ENCODE measurements at places on chromosomes 2 and 18.
A peak's percentile ranks its signal among the peaks of the same experiment; 100 is the strongest.

- no peak for DNase-seq
Observed at GRCh38 chr2:123164216-123164615, 860.9 kb upstream of the CNTNAP5 start.

GRCh38 chr18:12048010-12048826 is 45.4 kb upstream of the ANKRD62 start:
- DNase-seq: no peak

DNA sequence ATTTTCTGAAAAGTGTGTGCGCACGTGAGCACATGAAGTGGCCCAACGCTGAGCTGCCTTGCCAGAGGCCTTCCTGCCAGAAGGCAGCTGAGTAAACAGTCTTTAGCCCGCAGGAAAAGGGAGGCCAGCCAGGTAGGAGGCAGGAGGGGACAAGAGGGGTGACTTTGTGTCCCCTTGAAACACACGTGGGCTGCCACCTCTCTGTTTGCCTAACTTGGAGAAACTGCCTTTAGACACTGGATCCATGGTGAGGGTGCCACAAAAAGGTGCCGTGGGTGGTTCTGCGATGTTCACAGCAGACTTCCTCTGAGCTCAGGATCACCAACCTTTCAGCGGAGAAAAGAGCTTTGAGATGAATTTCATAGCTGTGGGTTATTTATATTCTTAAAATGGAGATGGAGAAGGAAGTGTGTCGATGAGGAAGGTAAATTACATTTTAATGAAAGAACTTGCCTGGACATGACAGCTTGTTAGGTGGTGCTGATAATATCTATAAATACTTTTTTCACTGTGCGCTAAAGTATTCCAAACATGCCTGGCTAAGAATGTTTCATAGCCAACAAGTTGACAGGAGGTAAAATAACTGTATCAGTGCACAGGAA is 36.6 kb upstream of the ASB1 start:
- no peak for DNase-seq

DNA sequence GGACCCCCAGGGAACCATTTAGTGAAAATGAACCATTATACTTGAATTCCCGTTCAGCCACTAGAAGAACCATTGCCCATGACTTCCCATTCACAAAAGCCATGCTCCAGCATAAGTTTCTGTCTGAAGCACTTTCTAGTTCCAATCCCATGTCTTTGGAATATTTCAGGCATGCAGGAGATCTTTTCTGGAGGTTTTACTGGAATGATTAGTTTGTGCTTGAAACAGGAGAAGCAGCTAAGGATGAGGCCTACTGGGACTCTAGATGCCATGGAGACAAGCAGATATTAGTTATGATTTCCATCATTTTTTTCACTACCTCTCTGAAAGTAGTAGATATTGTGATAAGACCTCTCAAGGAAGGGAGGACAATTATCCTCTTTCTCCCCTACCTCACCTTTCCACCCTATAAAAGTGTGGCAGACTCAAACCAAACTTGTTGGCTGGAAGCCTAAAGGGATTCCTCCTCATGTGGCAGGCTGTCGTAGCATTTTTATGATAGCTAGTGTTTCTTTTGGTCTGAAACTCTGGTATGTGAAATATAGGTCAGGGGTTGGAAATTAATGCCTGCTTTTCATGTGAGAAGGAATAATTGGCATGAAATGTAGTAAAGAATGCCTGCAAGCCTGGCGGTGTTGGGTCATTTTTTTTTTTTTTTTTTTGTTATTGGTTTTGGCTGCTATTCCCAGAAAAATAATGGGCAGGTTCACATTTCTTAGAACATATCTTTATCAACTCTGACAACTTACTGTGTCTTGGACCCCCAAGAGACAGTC is 29.3 kb upstream of the MMADHC start:
- DNase-seq: no peak

DNA sequence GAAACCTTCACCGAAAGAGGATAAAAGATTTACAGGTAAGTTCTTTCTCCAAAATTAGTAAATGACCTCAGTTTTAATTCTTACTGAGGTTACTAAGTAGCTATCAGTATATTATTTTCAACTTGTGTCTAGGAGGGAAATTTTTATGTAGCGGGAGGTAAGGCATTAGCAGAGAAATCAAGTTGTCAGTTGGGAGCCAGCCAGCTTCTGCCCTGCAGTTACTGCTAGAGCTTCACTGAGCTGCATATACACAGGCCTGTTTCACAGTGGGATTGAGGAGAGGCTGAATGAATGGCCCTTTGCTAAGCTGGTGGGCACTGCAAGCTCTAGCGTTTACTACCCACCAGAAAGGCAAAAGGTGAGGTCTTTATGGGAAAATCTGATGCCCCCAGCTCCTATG is 105.7 kb downstream of the ACAA2 start:
- DNase-seq: no peak

GRCh38 chr2:31138037-31138962 is at the start of gene GALNT14:
Gene GALNT14, minus strand, starts transcription at chr2:31138440. Its CDS starts 354 bp downstream, at chr2:31138086.
- peak; percentile 18 for DNase-seq

- DNase-seq: no peak
Observed at GRCh38 chr2:170155022-170155722, 22.8 kb upstream of the MYO3B start.

Measured in AML-193 (cell line).